OCI-LY7 (cell line): ENCODE measurements at places on chromosomes 1 and 21.

- DNase-seq: no peak
Measured at GRCh38 chr1:6353619-6353954, 40.0 kb downstream of the ACOT7 start.

GRCh38 chr1:19179597-19180264, 30.3 kb downstream of the UBR4 start:
- peak; percentile 19 for DNase-seq

- peak; percentile 78 for DNase-seq
Measured at GRCh38 chr1:157090196-157090647, 9.4 kb downstream of the ETV3L start.

- DNase-seq: no peak
Measured at GRCh38 chr1:61670016-61670415, 54.9 kb downstream of the TM2D1 start.
